GM23248 (cell line): ENCODE measurements at places on chromosomes 1 and 21. TPM values are rescaled to one million over a fixed set of nuclear protein-coding genes. Genes with fewer than 3 reads are reported as not detected.
A peak's percentile ranks its signal among the peaks of the same experiment; 100 is the strongest.

DNA sequence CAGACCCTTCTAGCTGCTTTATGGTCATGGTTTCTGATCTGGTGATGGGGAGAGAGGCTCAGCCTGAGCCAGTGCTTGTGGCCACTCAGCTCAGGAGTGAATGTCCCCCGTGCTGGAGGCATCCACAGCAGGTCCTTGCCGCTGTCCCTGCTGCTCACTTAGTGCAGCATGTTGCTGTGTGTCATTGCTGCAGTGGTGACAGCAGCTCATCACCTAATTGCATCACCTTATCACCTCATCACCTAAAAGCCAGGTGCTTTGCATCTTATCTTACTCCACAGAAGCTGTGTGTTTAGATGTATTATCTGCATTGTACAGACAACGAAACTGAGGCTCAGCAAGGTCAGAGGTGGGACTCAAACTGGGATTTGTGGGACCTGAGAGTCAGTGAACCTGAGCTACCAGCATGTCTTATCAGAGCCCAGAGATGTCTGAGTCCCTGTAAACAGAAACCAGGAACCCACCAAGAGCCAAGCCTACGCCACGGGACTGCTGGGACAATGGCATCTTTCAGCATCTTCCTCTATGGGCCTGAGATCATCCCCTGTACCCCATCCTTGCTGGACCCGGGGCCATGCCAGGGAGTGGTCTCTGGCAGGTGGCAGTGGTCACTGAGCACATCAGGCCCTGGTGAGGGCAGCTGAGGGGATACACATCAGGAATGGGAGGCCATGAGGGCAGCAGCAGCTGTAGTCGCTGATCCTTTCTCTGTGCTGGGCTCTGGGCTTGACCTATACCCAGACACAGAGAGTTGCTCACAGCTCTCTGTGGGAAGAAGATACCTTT lies 6.5 kb downstream of the PODN start:
- DNase-seq: no peak
- no peak overlapping the region for H3K27ac ChIP-seq
- no peaks in the 10 kb centered on the region for H3K36me3 ChIP-seq
- H3K27me3 ChIP-seq: no peaks in the 10 kb centered on the region

CYYR1 gene
- not detected in 2 replicates for total RNA-seq

- peaks cover 76% of the 10 kb centered on the region for H3K4me1 ChIP-seq
- no peaks in the 10 kb centered on the region for H3K27me3 ChIP-seq
- H3K27ac ChIP-seq: peak overlapping the region; percentile 95
- H3K36me3 ChIP-seq: 0 out of 2 replicates have a peak, but pooled peaks cover 8% of the 10 kb centered on the region
- H3K4me3 ChIP-seq: peak overlapping the region; percentile 85
Observed at GRCh38 chr1:26280333-26281042, 602 bp downstream of the SH3BGRL3 start.

GRCh38 chr1:223700942-223701637 lies 11.2 kb upstream of the CAPN2 start:
- peaks cover 55% of the 10 kb centered on the region for H3K4me1 ChIP-seq
- DNase-seq: peak; percentile 98
- no peaks in the 10 kb centered on the region for H3K36me3 ChIP-seq

DNA sequence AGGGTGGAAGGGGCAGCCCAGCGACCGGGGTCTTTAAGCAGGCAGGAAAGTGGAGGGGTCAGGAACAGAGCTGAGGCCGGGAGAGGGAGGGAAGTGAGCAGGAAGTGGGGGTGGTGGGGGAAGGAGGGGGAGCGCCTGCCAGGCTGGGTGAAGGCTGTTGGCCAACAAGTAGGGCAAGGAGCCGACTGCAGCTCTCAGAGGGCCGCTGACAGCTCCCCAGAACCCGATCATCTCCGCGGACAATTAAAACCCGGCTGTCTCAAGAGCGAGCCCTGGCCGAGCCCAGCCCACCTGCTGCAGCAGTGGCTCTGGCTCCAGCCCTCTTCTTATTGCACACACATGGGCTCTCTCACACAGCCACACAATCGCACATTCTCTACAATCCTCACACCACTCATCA lies 51.6 kb downstream of the GRIK3 start:
- H3K27me3 ChIP-seq: no peaks in the 10 kb centered on the region
- no peaks in the 10 kb centered on the region for H3K4me1 ChIP-seq
- no peak for DNase-seq
- no peaks in the 10 kb centered on the region for H3K36me3 ChIP-seq
- no peak overlapping the region for H3K27ac ChIP-seq

DNA sequence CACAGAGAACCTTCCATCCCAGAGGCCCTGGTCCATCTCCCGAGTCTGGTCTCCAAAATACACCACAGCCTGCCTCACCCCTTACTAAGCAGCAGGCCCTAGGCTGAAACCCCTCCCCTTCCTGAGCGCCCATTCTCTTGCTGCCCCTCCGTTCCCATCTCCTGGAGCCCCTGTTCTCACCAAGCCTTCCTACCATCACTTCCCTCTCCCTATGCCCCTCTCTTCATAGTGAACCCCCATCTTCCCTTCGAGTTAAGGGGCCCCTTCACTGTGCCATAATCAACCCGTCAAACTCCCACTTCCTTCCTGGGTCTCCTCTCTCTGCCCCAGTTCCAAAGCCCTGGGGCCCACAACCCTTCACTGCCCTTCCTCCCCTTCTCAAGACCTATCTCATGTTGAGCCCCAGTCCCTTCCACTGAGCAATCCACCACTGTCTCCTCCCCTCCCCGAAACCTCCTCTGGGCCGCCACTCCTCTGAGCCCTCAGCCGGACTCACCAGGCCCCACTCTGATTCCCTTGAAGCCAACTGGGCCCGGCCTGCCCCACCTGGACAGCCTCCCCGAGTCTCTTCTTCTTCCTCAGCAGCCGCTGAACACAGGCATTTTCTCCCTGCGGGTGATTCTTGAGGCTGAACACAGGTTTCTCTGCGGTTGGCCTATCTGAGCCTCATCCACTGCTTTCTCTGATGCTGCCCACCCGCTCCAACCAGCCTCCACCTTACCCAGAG lies 42.2 kb upstream of the WASF2 start:
- H3K36me3 ChIP-seq: no peaks in the 10 kb centered on the region
- H3K27me3 ChIP-seq: no peaks in the 10 kb centered on the region
- no peak overlapping the region for H3K4me3 ChIP-seq

DNA sequence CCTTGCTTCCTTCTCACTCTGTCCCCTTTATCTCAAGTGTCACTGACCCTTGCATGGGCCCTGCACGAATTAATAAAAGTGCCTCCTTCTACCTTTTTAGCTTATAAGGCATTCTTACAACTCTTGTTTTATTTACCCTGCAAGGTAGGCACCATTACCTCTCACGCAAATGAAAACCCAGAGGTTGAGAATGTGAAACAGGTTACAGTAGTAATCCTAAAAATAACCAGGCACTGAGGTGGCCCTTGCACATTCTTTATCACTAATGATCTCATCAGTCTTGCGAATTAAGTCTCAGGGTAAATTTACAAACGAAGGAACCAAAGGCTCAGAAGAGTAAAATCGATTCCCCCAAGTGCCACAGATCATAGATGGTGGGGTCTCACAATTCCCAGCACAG lies 3.7 kb downstream of the GLIS1 start:
- no peaks in the 10 kb centered on the region for H3K27me3 ChIP-seq
- H3K4me3 ChIP-seq: no peak overlapping the region
- no peaks in the 10 kb centered on the region for H3K36me3 ChIP-seq
- no peak for DNase-seq

DNA sequence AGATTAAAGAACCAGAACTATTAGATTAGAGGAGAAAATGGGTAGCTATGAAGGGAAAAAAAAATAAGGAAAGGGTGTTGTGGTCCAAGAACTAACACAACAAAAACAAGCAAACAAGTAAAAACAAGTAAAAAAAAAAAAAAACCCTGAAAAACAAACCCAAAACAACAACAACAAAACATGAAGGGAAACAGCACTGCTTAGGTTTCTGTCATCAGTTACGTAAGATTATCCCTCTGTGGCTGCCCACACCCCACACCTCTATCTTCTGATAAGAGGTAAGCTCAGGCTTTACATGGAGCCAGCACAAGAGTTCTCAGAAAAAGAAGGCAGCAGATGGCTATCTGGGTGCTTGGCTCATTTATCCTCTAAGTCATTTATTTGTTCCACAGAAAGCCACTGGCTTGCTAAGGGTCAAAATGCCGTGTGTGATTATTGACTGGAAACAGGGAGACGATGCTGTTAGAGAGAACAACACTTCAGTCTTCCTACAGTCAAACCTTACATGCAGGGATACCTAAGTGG lies 57.5 kb downstream of the KIAA0319L start:
- H3K27ac ChIP-seq: no peak overlapping the region
- no peaks in the 10 kb centered on the region for H3K4me1 ChIP-seq
- no peak for DNase-seq
- no peaks in the 10 kb centered on the region for H3K36me3 ChIP-seq

DNA sequence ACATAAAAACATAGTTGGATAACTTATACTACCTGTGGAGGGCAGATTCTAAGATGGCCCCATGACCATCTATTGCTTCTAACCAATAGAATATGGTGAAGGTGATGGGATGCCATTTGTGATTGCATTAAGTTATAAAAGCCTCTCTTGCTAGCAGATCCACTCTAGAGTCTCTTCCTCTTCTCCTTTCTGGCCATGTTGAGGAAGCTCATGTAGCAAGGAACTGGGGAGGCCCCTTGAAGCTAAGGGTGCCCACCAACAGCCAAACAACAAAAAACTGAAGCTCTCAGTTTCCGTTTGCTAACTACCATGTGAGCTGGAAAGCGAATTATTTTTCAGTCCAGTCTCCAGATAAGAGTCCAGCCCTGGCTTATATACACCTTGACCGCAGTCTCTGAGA lies 16.0 kb upstream of the AGO1 start:
- H3K36me3 ChIP-seq: no peaks in the 10 kb centered on the region
- no peak for DNase-seq
- H3K27ac ChIP-seq: no peak overlapping the region

DNA sequence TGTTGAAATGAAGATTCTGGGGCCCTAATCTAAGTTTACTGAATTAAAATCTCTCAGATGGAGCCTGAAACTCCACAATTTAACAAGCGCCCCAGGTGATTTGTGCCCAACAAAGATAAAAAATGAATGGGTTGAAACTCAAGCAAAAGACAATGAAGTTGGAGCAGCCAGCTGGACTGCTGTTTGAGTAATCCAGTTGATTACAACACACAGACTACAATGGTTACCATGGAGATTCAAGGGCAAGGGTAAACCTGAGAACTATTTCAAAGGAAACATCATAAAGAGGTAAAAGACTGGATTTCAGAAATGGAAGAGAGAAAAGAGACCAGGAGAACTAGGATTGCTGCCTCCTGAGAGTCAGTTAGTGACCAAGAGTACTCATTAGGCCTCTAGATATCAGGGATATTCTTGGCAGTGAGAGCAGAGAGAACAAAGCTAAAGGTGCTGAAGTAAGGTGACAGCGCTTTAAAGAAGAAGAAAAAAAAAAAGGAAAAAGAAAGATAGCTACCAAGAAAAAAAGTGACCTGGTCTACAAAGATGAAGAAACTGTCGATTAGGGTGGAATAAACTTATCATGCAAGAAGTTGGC lies 44.5 kb downstream of the LRRC53 start:
- DNase-seq: peak; percentile 30
- no peaks in the 10 kb centered on the region for H3K36me3 ChIP-seq
- peaks cover 4% of the 10 kb centered on the region; the same call in 1 of the 2 replicates for H3K27me3 ChIP-seq
- H3K27ac ChIP-seq: no peak overlapping the region
- no peak overlapping the region for H3K4me3 ChIP-seq
- H3K4me1 ChIP-seq: peaks cover 13% of the 10 kb centered on the region

DNA sequence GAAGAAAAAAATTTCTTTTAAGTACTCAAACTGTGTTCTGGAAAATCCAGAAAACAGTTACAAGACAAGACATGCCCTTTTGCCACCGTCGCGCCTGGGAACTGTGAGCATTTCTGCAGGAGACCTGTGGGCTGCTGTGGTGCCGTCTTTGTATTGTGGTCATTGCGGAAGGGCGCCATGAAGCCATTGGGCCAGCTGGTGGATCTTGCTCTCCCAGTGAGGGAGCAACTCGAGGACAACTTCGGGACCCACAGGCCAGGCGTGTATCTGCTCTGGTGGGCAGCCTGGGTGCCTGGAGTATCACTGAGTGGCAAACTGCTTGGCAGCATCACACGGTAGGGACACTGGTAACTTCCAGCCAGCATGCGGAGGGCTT lies 3.8 kb upstream of the THEMIS2 start:
- H3K4me1 ChIP-seq: peaks cover 9% of the 10 kb centered on the region
- DNase-seq: no peak
- no peaks in the 10 kb centered on the region for H3K36me3 ChIP-seq

GRCh38 chr1:1873186-1873585 lies 17.7 kb downstream of the GNB1 start:
- H3K36me3 ChIP-seq: peaks cover 10% of the 10 kb centered on the region; the same call in 1 of the 2 replicates
- no peak overlapping the region for H3K27ac ChIP-seq
- no peaks in the 10 kb centered on the region for H3K27me3 ChIP-seq

REG4 gene
- not detected in 2 replicates for total RNA-seq

GRCh38 chr1:112402682-112403643 lies 6.9 kb downstream of the CTTNBP2NL start:
- H3K36me3 ChIP-seq: no peaks in the 10 kb centered on the region; the same call in 1 of the 2 replicates
- H3K27me3 ChIP-seq: no peaks in the 10 kb centered on the region
- H3K4me1 ChIP-seq: peaks cover 72% of the 10 kb centered on the region

DNA sequence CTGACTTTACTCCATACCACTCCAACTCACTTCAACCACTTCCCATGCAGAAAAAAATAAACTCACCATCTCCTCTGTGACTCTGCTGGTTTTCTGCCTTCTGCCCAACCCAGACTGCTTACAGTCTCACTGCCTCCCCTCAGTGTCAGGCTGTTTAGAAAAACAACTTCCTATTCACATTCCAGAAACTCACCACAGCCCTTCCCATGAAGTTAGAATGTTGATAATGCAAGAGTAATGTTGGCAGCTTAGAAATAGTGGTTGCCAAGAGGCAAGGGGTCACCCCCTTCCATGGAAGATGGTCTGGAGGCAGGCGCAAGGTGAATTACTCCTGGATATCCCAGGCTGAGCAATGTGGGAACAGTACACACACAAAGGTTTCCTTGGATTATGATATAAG lies at the start of gene SELP:
TSS of gene SELP (minus strand) at position 119 of the 400 bp plus-strand sequence. CDS start at position 69, 50 bp downstream.
- no peaks in the 10 kb centered on the region for H3K36me3 ChIP-seq
- no peaks in the 10 kb centered on the region for H3K27me3 ChIP-seq
- H3K4me3 ChIP-seq: no peak within 1 kb of the TSS
- no peak within 1 kb of the TSS for H3K27ac ChIP-seq
- no peak for DNase-seq

RUNX3 gene
- 0.43 and 2.7 TPM in 2 replicates for total RNA-seq

ETNK2 gene
- 4.2 and 6.1 TPM in 2 replicates for total RNA-seq

OR2T35 gene
- total RNA-seq: not detected in 2 replicates

LIPI gene
- not detected in 2 replicates for total RNA-seq

GRCh38 chr1:68221980-68222373 lies 10.3 kb downstream of the WLS start:
- H3K4me1 ChIP-seq: peaks cover 13% of the 10 kb centered on the region
- DNase-seq: peak; percentile 78
- no peaks in the 10 kb centered on the region for H3K27me3 ChIP-seq
- H3K27ac ChIP-seq: 0 out of 2 replicates have a peak overlapping the region, but pooled peaks have one; percentile 10
- H3K4me3 ChIP-seq: peak overlapping the region; percentile 13

KLF17 gene
- total RNA-seq: 0.11 and 0.13 TPM in 2 replicates
